Renal pelvis (tissue), 12 donors: ENCODE measurements at places on chromosomes 4 and X. TPM values are rescaled to one million over a fixed set of nuclear protein-coding genes. Genes with fewer than 3 reads are reported as not detected.

Gene MID1IP1
- 23.6 TPM for polyA plus RNA-seq

Gene LGI2
- 26.1 TPM for polyA plus RNA-seq

Gene POLN
- 6.7 TPM for polyA plus RNA-seq

Gene ADH1B
- polyA plus RNA-seq, result 28.6 TPM

Gene FAT4
- 30.0 TPM for polyA plus RNA-seq

Gene NLGN4X
- 8.7 TPM for polyA plus RNA-seq

Gene GAB1
- 48.2 TPM for polyA plus RNA-seq

Gene ANK2
- 70.2 TPM for polyA plus RNA-seq

Gene ARMCX6
- polyA plus RNA-seq, result 79.6 TPM

Gene RPS6KA6
- polyA plus RNA-seq, result 15.9 TPM

Gene MAOA
- polyA plus RNA-seq, result 17.3 TPM
